ENCODE measurements at places on chromosomes 13 and 19. TPM values are rescaled to one million over a fixed set of nuclear protein-coding genes. Genes with fewer than 3 reads are reported as not detected.

DNA sequence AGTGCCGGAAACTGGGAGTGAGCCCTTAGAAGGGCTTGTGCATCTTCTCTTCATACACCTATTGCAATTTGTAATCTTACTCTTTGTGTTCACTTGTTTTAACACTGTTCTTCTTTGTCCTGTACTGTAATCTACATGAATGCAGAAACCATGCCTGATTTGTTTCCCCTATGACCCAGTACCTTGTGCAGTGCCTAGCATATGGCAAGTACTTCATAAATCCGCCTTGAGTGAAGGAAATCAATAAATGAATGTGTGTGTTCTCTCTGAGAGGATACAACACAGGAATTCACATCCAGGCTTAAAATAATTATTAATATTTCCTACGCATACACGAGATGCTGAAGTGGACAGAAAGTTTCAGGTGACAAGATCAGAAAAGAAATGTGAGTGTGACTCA lies 172.6 kb downstream of the GPC6 start:
- H3K27ac ChIP-seq, result no peak overlapping the region
- H3K4me3 ChIP-seq, result no peak overlapping the region
- DNase-seq, result no peak
- H3K4me1 ChIP-seq, result peaks cover 6% of the 10 kb centered on the region

The ERFL gene
- polyA plus RNA-seq, result 0.03 TPM

DNA sequence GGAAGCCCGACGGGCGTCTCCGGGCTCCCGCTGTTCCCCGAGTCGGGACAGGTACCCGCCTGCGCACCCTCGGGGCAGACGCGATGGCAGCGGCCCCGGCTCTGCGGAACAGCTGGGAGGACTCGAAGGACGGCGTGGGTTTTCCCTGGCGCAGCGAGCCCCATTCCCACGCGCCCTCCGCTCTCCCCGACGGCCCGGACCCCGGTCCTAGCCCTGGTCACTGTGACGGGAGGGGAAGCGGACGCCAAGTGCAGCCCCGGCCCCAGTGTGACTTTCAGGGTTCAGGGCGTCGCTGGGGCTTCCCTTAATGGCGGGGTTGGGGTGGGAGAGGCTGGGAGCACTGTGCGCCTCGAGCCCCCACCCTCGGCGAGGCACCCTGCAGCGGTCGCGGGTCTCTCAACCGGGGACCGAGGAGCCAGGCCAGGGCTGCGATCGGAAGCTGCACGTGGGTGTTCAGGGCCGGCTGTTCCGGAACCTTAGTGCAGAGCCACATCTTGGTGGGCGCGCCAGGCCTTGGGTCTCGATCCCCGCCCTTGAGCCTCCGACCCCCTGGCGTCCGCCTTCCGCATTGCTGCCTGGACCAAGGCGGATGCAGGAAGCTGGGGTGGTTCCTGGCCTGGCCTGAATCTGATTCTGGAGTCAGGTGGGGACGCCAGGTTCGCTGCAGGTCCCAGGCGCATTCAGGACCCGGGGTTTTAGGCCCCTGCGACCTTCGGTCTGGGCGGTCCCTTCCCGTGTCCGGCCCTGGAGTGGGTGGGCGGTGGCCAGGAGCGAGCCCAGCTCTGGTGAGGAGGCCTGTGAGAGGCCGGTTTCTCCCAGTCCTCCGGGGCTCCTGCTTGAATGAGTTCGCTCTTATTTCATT lies 3.5 kb downstream of the LGALS7B start:
- no peaks in the 10 kb centered on the region for H3K27me3 ChIP-seq
- DNase-seq, result no peak
- no peak overlapping the region for H3K27ac ChIP-seq
- H3K4me3 ChIP-seq, result no peak overlapping the region

GRCh38 chr19:48020686-48021085 lies 23.2 kb downstream of the CABP5 start:
- H3K27me3 ChIP-seq, result peaks cover 65% of the 10 kb centered on the region
- no peak for DNase-seq
- no peak overlapping the region for H3K27ac ChIP-seq
- H3K4me1 ChIP-seq, result no peaks in the 10 kb centered on the region
- H3K36me3 ChIP-seq, result no peaks in the 10 kb centered on the region
- no peak overlapping the region for H3K4me3 ChIP-seq

GRCh38 chr19:35261356-35262100 lies 7.2 kb upstream of the USF2 start:
- peaks cover 26% of the 10 kb centered on the region for H3K27me3 ChIP-seq
- no peak for DNase-seq
- H3K36me3 ChIP-seq, result no peaks in the 10 kb centered on the region
- H3K4me3 ChIP-seq, result no peak overlapping the region

- H3K4me1 ChIP-seq, result peaks cover 3% of the 10 kb centered on the region
- H3K4me3 ChIP-seq, result no peak overlapping the region
- no peak overlapping the region for H3K27ac ChIP-seq
- no peaks in the 10 kb centered on the region for H3K27me3 ChIP-seq
- DNase-seq, result no peak
These were observed 51.7 kb upstream of the RNF113B start for GRCh38 chr13:98228661-98229341.

DNA sequence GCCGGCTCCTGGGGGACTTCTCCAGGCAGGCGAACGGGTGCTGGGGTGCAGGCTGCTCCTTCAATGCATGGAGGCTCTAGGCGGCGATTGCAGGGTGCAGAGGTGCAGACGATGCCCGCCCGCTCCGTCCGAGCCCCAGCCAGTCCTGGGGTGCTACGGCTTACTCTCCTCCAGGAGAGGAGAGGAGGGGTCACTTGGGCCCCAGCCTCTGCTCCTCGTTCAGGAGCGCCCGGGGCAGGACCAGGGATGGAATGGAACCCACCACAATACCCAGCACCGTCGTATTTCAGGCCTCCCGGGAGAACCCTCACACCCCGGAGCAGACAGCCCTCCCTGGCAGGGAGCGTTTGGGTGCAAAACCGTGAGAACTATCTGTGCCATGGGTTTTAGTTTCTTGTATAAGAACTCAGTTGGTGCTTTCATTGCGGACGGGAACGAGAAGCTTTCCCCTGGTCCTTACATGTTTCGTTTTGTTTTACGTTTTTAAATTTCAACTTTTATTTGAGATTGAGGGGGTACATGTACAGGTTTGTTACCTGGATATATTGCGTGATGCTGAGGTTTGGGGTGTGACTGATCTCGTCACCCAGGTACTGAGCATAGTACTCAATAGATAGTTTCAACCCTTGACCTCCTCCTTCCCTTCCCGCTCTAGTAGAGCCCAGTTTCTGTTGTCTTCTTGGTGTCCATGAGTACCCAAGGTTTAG lies 46.8 kb downstream of the ARHGEF18 start:
- H3K4me3 ChIP-seq, result peak overlapping the region; percentile 83
- peak overlapping the region; percentile 48 for H3K27ac ChIP-seq
- H3K4me1 ChIP-seq, result peaks cover 6% of the 10 kb centered on the region
- H3K27me3 ChIP-seq, result no peaks in the 10 kb centered on the region
- H3K36me3 ChIP-seq, result no peaks in the 10 kb centered on the region
- DNase-seq, result peak; percentile 62

- no peaks in the 10 kb centered on the region for H3K36me3 ChIP-seq
- no peak overlapping the region for H3K27ac ChIP-seq
- H3K4me1 ChIP-seq, result peaks cover 22% of the 10 kb centered on the region
- no peaks in the 10 kb centered on the region for H3K27me3 ChIP-seq
- H3K4me3 ChIP-seq, result no peak overlapping the region
These were observed 2.4 kb downstream of the GPX4 start for GRCh38 chr19:1105873-1106840.

The SLC15A1 gene
- not detected for polyA plus RNA-seq

- DNase-seq, result no peak
- H3K4me3 ChIP-seq, result peak overlapping the region; percentile 77
- no peaks in the 10 kb centered on the region for H3K27me3 ChIP-seq
- peaks cover 13% of the 10 kb centered on the region for H3K4me1 ChIP-seq
- no peaks in the 10 kb centered on the region for H3K36me3 ChIP-seq
These were observed 1.7 kb downstream of the ARHGAP35 start for GRCh38 chr19:46862503-46862834.

The THSD8 gene
- not detected for polyA plus RNA-seq

GRCh38 chr19:47302249-47302648 lies 7.4 kb upstream of the C5AR1 start:
- no peak for DNase-seq
- no peaks in the 10 kb centered on the region for H3K27me3 ChIP-seq
- H3K4me3 ChIP-seq, result no peak overlapping the region
- no peaks in the 10 kb centered on the region for H3K36me3 ChIP-seq

- H3K27ac ChIP-seq, result no peak overlapping the region
- H3K36me3 ChIP-seq, result no peaks in the 10 kb centered on the region
- no peak overlapping the region for H3K4me3 ChIP-seq
- no peak for DNase-seq
- H3K4me1 ChIP-seq, result no peaks in the 10 kb centered on the region
- peaks cover 41% of the 10 kb centered on the region for H3K27me3 ChIP-seq
These were observed 12.9 kb downstream of the SIGLECL1 start for GRCh38 chr19:51263808-51264207.

The FGF22 gene
- polyA plus RNA-seq, result 0.93 TPM

DNA sequence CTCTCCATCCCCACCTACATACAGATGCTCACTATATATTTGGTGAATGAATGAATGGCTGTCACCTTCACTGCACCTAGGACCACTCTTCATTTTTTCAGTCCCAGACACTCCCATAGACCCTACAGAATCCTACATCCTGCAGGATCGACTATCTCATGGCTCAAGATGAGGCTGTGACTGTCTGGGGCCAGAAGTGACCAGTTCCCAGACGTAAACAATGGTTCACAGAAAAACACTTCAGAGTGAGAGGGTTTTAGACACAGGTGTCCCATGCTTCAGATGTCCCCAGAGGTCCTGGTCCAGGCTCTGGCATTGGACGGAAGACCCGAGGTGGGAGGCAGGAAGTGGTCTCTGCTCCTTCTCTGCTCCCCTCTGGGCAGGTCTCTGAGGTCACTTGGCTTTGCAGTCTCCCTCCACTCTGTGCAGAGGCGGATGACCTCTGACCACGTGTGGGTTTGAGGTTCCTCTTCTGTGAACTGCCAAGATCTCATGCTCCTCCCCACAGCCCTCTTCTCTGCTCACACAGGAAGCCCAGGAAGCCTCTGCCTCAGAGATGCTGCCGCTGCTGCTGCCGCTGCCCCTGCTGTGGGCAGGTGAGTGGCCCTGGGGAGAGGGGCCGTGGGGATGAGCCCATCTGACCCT lies 24.9 kb downstream of the SIGLEC7 start:
- peaks cover 43% of the 10 kb centered on the region for H3K27me3 ChIP-seq
- H3K36me3 ChIP-seq, result no peaks in the 10 kb centered on the region
- no peaks in the 10 kb centered on the region for H3K4me1 ChIP-seq
- no peak overlapping the region for H3K4me3 ChIP-seq

The TMEM38A gene
- polyA plus RNA-seq, result 4.3 TPM

The PTPRH gene
- 1.1 TPM for polyA plus RNA-seq

- H3K27me3 ChIP-seq, result no peaks in the 10 kb centered on the region
- peak overlapping the region; percentile 7 for H3K27ac ChIP-seq
- DNase-seq, result no peak
- H3K4me1 ChIP-seq, result 0 out of 2 replicates have a peak, but pooled peaks cover 9% of the 10 kb centered on the region
- no peak overlapping the region for H3K4me3 ChIP-seq
These were observed 152.8 kb upstream of the IRS2 start for GRCh38 chr13:109939180-109939579.

DNA sequence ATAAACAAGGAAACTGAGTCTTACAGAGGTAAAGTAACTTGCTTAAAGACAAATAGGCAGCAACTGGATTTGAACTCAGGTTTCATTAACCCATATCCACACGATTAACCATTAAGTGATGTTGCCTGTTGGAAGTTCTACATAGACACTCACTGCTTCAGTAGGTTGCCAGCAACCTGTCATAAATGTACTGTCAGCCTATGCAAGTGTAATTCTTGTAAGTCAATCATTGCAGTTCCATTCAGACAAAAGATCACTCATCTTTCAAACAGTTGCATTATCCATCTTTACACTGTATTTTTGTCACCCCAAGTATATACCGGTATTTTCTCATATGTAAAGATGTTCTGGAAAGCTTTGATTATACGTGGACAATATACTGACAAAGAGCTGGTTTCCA lies 676.9 kb upstream of the PCDH20 start:
- no peaks in the 10 kb centered on the region for H3K27me3 ChIP-seq
- no peaks in the 10 kb centered on the region for H3K36me3 ChIP-seq
- no peak overlapping the region for H3K27ac ChIP-seq
- DNase-seq, result no peak
- H3K4me1 ChIP-seq, result no peaks in the 10 kb centered on the region
- no peak overlapping the region for H3K4me3 ChIP-seq

- no peak for DNase-seq
- H3K4me3 ChIP-seq, result no peak overlapping the region
- no peak overlapping the region for H3K27ac ChIP-seq
These were observed 41.9 kb downstream of the CARS2 start for GRCh38 chr13:110664041-110664440.

The BTBD2 gene
- polyA plus RNA-seq, result 54.4 TPM

DNA sequence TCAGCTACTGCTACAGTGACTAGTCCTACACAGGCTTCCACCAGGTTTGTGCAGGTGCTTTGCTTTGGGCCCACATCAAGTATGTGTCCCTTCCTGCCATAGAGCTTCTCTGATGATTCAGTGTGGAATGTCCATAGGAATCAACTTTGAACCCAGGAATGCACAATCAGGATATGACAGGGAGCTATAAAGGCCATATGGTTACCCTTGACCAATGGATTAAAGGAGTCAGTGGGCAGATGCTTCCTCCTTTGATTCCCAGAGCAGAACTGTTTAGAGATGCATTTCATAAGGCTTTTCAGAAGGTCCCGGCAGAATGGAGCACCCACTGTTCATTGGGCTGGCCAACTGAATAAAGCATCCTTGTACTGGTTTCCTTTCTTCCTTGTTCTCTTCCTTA lies 145.2 kb upstream of the WASF3 start:
- peaks cover 4% of the 10 kb centered on the region for H3K4me1 ChIP-seq
- H3K4me3 ChIP-seq, result no peak overlapping the region
- no peaks in the 10 kb centered on the region for H3K27me3 ChIP-seq
- no peak overlapping the region for H3K27ac ChIP-seq
- no peaks in the 10 kb centered on the region for H3K36me3 ChIP-seq
- DNase-seq, result no peak

DNA sequence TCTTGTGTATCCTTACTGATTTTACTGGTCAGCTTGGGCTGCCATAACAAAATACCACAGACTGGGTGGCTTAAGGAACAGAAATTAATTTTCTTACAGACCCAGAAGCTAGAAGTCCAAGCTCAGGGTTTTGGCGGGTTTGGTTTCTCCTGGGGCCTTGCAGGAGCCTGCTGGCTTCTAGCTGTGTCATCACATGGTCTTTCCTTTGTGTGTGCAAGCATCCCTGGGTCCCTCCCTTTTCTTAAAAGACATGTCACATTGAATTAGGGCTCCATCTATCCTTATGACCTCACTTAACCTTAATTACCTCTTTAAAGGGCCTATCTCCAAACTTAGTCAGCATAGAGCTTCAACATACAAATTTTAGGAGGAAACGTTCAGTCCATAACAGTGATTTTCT lies 23.4 kb downstream of the UBAC2 start:
- DNase-seq, result no peak
- peaks cover 3% of the 10 kb centered on the region for H3K4me1 ChIP-seq
- no peak overlapping the region for H3K4me3 ChIP-seq
- H3K27me3 ChIP-seq, result no peaks in the 10 kb centered on the region
- peaks cover 13% of the 10 kb centered on the region for H3K36me3 ChIP-seq
- H3K27ac ChIP-seq, result no peak overlapping the region

- no peak for DNase-seq
- H3K4me1 ChIP-seq, result no peaks in the 10 kb centered on the region
- peak overlapping the region; percentile 39 for H3K4me3 ChIP-seq
These were observed 14.5 kb upstream of the ZBTB32 start for GRCh38 chr19:35689836-35690235.

GRCh38 chr19:31553846-31554215 lies 204.6 kb upstream of the TSHZ3 start:
- H3K4me3 ChIP-seq, result no peak overlapping the region
- no peak for DNase-seq
- H3K27me3 ChIP-seq, result no peaks in the 10 kb centered on the region
- H3K36me3 ChIP-seq, result no peaks in the 10 kb centered on the region

GRCh38 chr13:48155848-48156247 lies 60.9 kb upstream of the MED4 start:
- peaks cover 11% of the 10 kb centered on the region for H3K4me1 ChIP-seq
- H3K27ac ChIP-seq, result no peak overlapping the region
- no peak overlapping the region for H3K4me3 ChIP-seq
- no peak for DNase-seq

Data from SK-N-SH (cell line).